PC-3 (cell line): ENCODE measurements at places on chromosomes 16 and 17. TPM values are rescaled to one million over a fixed set of nuclear protein-coding genes. Genes with fewer than 3 reads are reported as not detected.
A peak's percentile ranks its signal among the peaks of the same experiment; 100 is the strongest.

DNA sequence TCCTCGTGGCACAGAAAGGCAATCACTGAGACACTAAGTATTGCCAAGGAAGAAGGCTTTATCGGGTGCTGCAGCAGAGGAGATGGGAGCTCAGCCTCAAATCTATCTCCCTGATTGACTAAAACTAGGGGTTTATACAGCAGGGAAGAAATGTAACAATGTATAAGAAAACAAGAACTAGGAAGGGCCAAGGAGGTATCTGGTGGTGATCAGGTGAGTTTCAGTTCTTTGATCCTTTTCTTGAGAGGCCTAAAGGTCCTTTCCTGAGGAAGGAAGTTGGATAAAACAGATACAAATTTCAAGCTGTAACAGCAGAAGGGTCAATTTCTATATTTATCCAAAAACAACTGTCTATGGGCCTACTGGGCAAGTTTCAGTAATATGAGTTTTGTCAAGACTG, 212.4 kb downstream of the COPRS start:
- no peak overlapping the region for H3K4me3 ChIP-seq
- H3K4me1 ChIP-seq, result no peaks in the 10 kb centered on the region
- no peaks in the 10 kb centered on the region for H3K27me3 ChIP-seq
- DNase-seq, result no peak

DNA sequence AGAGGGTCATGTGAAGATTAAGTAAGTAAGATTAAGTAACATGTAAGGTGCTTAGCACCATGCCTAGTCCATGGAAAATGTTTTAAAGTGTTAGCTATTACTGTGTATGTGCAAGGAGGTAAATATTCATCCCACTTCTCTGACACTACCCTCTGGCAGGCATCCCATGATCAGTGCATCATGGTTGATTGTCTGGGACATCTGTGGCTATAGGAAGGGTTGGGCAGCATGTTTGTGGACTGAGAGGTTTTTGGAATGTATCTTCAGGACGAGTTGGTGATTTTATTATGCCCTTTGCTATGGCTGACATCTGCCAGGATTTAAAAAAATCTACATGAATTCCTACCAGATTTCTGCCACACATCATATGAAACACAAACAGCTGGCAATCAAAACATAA, 6.5 kb upstream of the TAOK1 start:
- peak; percentile 42 for DNase-seq
- no peaks in the 10 kb centered on the region for H3K27me3 ChIP-seq
- H3K27ac ChIP-seq, result no peak overlapping the region
- H3K4me1 ChIP-seq, result no peaks in the 10 kb centered on the region; the same call in 1 of the 2 replicates
- no peak overlapping the region for H3K4me3 ChIP-seq
- no peaks in the 10 kb centered on the region for H3K36me3 ChIP-seq

GRCh38 chr17:7558544-7559319, at the start of gene TNFSF13:
Gene TNFSF13, plus strand, starts transcription at chr17:7558750. Its CDS starts 290 bp downstream, at chr17:7559040.
- H3K4me1 ChIP-seq, result peaks cover 31% of the 10 kb centered on the region
- H3K36me3 ChIP-seq, result no peaks in the 10 kb centered on the region
- DNase-seq, result no peak
- H3K27me3 ChIP-seq, result no peaks in the 10 kb centered on the region
- H3K4me3 ChIP-seq, result peak within 1 kb of the TSS; percentile 60

DNA sequence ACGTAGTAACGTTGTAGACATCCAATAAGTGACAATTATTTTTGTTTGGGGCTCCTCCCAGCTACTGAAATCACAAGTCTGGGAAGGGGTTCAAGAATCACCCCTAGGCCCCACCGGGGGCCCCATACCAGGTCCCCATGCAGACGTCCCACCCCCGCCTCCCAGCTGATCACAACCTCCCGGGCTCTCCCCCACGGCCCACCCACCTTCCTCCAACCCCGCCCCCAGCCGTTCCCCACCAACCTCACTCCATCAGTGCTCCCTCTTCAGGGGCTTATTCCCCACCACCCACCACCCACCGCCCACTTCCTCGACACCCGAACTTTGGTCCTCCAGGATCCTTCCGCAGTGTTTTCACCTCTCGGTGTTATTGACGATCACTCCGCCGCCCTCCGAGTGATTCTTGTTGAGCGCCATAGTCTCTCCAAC, 240 bp downstream of the WBP2 start:
- H3K27ac ChIP-seq, result peak overlapping the region; percentile 69
- peaks cover 10% of the 10 kb centered on the region; the same call in 1 of the 2 replicates for H3K36me3 ChIP-seq
- H3K4me3 ChIP-seq, result peak overlapping the region; percentile 86
- DNase-seq, result no peak
- peaks cover 28% of the 10 kb centered on the region for H3K4me1 ChIP-seq

DNA sequence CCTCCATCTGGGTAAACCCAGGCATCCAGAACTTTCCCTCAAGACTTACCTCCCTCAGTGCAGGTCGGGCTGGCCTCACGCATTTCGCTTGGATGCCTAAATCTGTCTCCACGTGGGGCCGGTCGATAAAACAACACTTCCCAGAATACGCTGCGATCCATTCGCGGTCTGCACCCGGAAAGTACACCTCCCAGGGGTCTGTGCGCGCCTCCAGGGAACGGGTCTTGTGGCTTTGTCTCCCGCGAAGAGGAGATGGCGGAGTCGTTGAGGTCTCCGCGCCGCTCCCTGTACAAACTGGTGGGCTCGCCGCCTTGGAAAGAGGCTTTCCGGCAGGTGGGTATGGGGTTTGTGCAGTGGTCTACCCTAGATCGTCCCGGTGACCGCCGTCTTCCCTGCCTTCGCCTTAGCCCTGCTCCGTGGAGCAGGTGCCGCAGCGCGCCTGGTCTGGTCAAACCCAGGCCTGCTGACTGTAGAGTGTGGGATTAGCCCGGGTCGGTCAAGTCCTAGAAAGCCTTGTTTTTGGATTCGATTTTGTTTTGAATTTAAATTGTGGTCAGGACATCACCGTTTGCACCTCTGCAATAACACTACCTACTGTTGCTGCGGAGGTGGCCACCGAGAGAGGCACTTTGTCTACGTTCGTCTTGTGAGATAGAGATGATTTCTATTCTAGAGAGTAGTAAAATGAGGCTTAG, at the start of gene RPAIN:
RPAIN (plus strand) TSS at position 224 of the 695 bp plus-strand sequence; CDS start at position 253, 29 bp downstream.
- H3K4me1 ChIP-seq, result peaks cover 31% of the 10 kb centered on the region
- H3K4me3 ChIP-seq, result peak within 1 kb of the TSS; percentile 81
- no peaks in the 10 kb centered on the region for H3K27me3 ChIP-seq

DNA sequence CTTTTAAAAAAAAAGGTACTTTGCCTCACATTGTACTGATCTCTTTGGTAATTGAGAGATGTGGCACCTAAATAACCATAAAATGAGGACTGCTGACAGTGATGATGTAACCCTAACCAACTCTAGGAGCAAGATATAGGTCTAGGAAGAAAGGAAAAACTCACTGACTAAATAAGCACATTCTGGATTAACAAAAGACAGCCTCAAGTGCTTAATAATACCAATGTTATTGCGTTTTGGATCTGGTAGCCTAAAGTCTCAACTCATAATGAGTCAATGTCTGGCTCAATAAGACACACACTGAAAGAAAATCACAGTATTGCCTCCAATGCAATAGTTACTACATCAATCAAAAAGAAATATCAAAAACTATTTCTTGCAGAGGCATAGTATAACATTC, 3.0 kb downstream of the ERN1 start:
- no peaks in the 10 kb centered on the region for H3K27me3 ChIP-seq
- peak; percentile 46 for DNase-seq
- no peaks in the 10 kb centered on the region for H3K36me3 ChIP-seq
- H3K27ac ChIP-seq, result no peak overlapping the region

DNA sequence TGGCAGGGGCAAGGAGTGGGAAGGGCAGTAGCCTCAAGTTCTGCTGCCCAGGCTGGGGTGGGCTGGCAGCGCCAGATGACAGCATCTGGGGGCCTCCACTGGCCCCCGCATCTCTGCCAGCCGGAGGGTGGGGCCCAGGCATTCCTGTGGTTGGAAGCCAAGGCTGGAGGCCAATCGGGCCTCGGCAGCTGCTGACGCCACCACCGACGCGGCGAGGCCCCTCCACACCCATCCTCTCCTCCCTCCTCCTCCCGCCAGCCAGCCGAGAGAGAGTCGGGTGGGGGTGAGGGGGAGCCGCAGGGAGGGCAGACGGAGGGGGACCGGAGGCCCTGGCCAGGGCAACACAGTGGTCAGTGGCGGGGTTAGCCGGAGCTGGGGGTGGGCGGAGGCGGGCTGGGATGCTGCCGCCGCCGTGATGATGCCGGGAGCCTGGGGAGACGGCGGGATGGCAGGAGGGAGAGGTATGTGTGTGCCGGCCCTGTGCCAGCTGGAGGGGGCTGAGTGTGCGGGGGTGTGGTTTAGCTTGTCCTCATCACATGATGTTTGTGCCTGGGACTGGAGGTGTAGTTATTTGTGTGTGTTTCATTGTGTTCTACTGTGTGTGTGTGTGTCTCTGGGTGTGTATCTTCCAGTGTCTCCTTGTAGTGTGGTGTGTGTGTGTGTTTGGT, 36.6 kb downstream of the ARHGAP23 start:
- H3K36me3 ChIP-seq, result no peaks in the 10 kb centered on the region
- DNase-seq, result no peak
- no peaks in the 10 kb centered on the region for H3K4me1 ChIP-seq
- no peak overlapping the region for H3K27ac ChIP-seq
- no peaks in the 10 kb centered on the region for H3K27me3 ChIP-seq
- H3K4me3 ChIP-seq, result no peak overlapping the region

GRCh38 chr16:57192720-57193486, 6.8 kb downstream of the RSPRY1 start:
- no peak overlapping the region for H3K4me3 ChIP-seq
- H3K27me3 ChIP-seq, result no peaks in the 10 kb centered on the region
- peak overlapping the region; percentile 87 for H3K27ac ChIP-seq
- no peak for DNase-seq
- H3K36me3 ChIP-seq, result no peaks in the 10 kb centered on the region

GRCh38 chr17:3027786-3028532, 35.4 kb downstream of the OR1D5 start:
- H3K4me3 ChIP-seq, result no peak overlapping the region
- DNase-seq, result no peak
- no peak overlapping the region for H3K27ac ChIP-seq

- no peak for DNase-seq
- no peak overlapping the region for H3K27ac ChIP-seq
- H3K4me3 ChIP-seq, result no peak overlapping the region
- no peaks in the 10 kb centered on the region for H3K36me3 ChIP-seq
Measured at GRCh38 chr16:31273676-31274075, 13.9 kb downstream of the ITGAM start.

DNA sequence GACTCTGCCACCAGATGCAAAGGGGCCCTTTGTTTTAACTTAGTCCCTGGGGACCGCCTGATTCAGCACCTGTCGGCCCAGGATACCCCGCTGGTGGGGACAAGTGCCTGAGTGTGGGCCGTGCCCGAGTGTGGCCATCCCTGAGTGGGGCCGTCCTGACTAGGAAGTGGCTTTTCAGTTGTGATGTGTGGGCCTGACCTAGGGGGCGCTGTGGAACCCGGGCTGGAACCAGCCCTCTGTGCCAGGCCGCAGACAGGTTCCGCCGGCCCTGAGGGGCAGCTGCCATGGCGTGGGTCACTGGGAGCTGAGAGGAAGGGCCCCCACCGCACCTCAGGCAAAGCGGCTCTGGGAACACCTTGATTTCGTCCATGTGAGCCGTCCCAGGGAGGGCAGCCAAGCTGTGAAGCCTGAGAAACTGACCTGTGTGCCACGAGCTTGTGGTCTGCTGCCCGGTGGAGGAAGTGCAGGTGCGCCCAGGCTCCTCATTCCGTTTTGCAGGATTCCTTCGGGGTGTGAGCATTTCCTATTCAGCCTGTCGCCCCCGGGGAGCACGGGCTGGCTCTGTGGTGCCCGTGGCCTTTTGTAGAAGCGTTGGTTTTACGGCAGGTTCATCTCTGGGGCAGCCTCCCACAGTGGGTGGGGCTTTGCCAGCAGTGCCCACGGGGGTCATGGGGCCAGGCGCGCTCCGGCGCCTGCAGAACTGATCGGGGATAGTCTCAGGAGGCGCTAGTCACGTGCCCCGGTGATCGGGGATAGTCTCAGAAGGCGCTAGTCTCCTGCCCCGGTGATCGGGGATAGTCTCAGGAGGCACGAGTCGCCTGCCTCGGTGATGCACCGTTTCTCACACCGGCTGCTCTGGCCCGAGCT, 5.3 kb downstream of the RPL13 start:
- H3K27ac ChIP-seq, result peak overlapping the region; percentile 27
- H3K36me3 ChIP-seq, result peaks cover 38% of the 10 kb centered on the region
- DNase-seq, result peak; percentile 51

GRCh38 chr17:17198281-17198680, 7.9 kb downstream of the PLD6 start:
- H3K4me3 ChIP-seq, result no peak overlapping the region
- H3K36me3 ChIP-seq, result peaks cover 8% of the 10 kb centered on the region; the same call in 1 of the 2 replicates
- H3K27ac ChIP-seq, result no peak overlapping the region
- no peaks in the 10 kb centered on the region; the same call in 1 of the 2 replicates for H3K4me1 ChIP-seq
- H3K27me3 ChIP-seq, result no peaks in the 10 kb centered on the region
- DNase-seq, result no peak

- no peaks in the 10 kb centered on the region for H3K36me3 ChIP-seq
- no peak overlapping the region for H3K27ac ChIP-seq
- no peaks in the 10 kb centered on the region for H3K27me3 ChIP-seq
- H3K4me3 ChIP-seq, result no peak overlapping the region
- no peak for DNase-seq
Measured at GRCh38 chr16:72645538-72645937, 402.4 kb downstream of the ZFHX3 start.

GRCh38 chr17:75288770-75289114, 491 bp downstream of the SLC25A19 start:
- H3K36me3 ChIP-seq, result peaks cover 10% of the 10 kb centered on the region
- H3K27me3 ChIP-seq, result no peaks in the 10 kb centered on the region
- peaks cover 12% of the 10 kb centered on the region for H3K4me1 ChIP-seq
- H3K4me3 ChIP-seq, result peak overlapping the region; percentile 82
- H3K27ac ChIP-seq, result peak overlapping the region; percentile 40

- H3K27me3 ChIP-seq, result no peaks in the 10 kb centered on the region
- H3K36me3 ChIP-seq, result peaks cover 20% of the 10 kb centered on the region
- peak; percentile 60 for DNase-seq
- peaks cover 12% of the 10 kb centered on the region for H3K4me1 ChIP-seq
- no peak overlapping the region for H3K4me3 ChIP-seq
- H3K27ac ChIP-seq, result 0 out of 2 replicates have a peak overlapping the region, but pooled peaks have one; percentile 10
Measured at GRCh38 chr17:19672009-19672750, 23.6 kb downstream of the ALDH3A2 start.

- no peaks in the 10 kb centered on the region for H3K36me3 ChIP-seq
- no peak for DNase-seq
- H3K4me3 ChIP-seq, result no peak overlapping the region
Measured at GRCh38 chr17:30965686-30966085, 5.2 kb upstream of the RNF135 start.

Gene ABCC6
- 0.73 TPM in 1 of 2 replicates, not detected in the other for total RNA-seq

Gene ARL17A
- total RNA-seq, result 6.0 and 8.5 TPM in 2 replicates

Gene CD300A
- total RNA-seq, result not detected in 2 replicates

Gene KRT25
- not detected in 2 replicates for total RNA-seq

Gene SLC16A11
- 0.75 TPM in 1 of 2 replicates, not detected in the other for total RNA-seq

Gene PIK3R6
- not detected in 2 replicates for total RNA-seq

Gene KRTAP1-1
- total RNA-seq, result not detected in 2 replicates

Gene SCO1
- total RNA-seq, result 38.0 and 59.7 TPM in 2 replicates

Gene DRC7
- total RNA-seq, result not detected in 2 replicates

Gene ABCC11
- total RNA-seq, result 0.26 TPM in 1 of 2 replicates, not detected in the other

Gene SLC2A4
- 0.29 TPM in 1 of 2 replicates, not detected in the other for total RNA-seq
